ENCODE measurements at places on chromosomes 7 and 10. TPM values are rescaled to one million over a fixed set of nuclear protein-coding genes. Genes with fewer than 3 reads are reported as not detected.

GRCh38 chr7:2093843-2094220, 138.9 kb downstream of the MAD1L1 start:
- H3K27ac ChIP-seq = no peak overlapping the region
- H3K4me3 ChIP-seq = no peak overlapping the region
- peaks cover 3% of the 10 kb centered on the region for H3K36me3 ChIP-seq
- peaks cover 17% of the 10 kb centered on the region for H3K4me1 ChIP-seq

GRCh38 chr7:84637568-84638338, 443.2 kb upstream of the SEMA3A start:
- H3K4me3 ChIP-seq = no peak overlapping the region
- H3K4me1 ChIP-seq = no peaks in the 10 kb centered on the region
- H3K27ac ChIP-seq = no peak overlapping the region
- no peaks in the 10 kb centered on the region for H3K36me3 ChIP-seq
- H3K27me3 ChIP-seq = no peaks in the 10 kb centered on the region

GRCh38 chr10:101052285-101052684, 9.5 kb upstream of the KAZALD1 start:
- DNase-seq = no peak
- peaks cover 12% of the 10 kb centered on the region for H3K27me3 ChIP-seq

- no peaks in the 10 kb centered on the region for H3K27me3 ChIP-seq
- no peak overlapping the region for H3K27ac ChIP-seq
- no peak overlapping the region for H3K4me3 ChIP-seq
- no peaks in the 10 kb centered on the region for H3K4me1 ChIP-seq
- no peaks in the 10 kb centered on the region for H3K36me3 ChIP-seq
Observed at GRCh38 chr7:95421847-95422444, 12.9 kb downstream of the PON2 start.

DNA sequence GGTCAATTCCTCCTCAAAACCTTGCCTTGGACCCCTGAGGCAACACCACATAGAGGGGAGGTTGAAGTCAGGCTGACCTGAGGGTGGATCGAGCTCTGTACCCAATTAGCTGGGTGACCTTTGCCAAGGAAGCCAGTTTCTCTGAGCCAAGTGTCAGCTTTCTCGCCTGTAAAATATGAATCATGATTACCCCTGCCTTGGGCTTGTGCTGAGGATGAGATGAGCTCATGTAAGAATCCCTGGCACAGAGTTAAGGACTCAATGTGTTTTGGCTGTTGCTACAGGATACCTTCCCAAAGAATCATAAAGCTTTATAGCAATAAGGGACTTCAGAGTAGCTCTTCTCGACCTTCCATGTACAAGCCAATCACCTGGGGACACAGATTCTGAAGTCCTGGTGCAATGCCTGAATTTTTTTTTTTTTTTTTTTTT, 43.5 kb upstream of the CACUL1 start:
- H3K27ac ChIP-seq = no peak overlapping the region
- H3K27me3 ChIP-seq = no peaks in the 10 kb centered on the region
- no peaks in the 10 kb centered on the region for H3K4me1 ChIP-seq
- no peak overlapping the region for H3K4me3 ChIP-seq
- no peak for DNase-seq

GRCh38 chr10:44576702-44577191, 191.8 kb upstream of the CXCL12 start:
- H3K4me3 ChIP-seq = no peak overlapping the region
- H3K27ac ChIP-seq = peak overlapping the region; percentile 90
- no peaks in the 10 kb centered on the region for H3K36me3 ChIP-seq
- no peak for DNase-seq

DNA sequence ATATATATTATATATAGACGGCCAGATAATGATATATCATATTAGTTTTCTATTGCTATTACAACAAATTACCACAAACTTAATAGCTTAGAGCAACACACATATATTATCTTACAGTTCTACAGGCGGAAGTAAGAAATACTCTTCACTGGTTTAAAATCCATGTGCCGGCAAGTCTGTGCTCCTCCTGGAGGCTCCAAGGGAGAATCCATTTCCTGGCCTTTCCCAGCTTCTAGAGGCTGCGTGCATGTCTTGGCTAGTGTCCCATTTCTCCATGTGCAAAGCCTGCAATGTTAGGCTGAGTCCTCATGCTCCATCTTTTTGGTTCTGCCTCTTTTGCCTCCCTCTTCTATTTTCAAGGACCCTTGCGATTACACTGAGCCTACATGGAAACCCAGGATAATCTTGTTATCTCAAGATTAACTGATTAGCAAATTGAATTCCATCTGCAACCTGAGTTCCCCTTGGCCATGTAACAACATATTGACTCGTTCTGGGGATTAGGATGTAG, 23.9 kb upstream of the PNLIPRP3 start:
- H3K27me3 ChIP-seq = no peaks in the 10 kb centered on the region
- no peak for DNase-seq

The TDRD1 gene
- total RNA-seq = 0.37 TPM

The ASZ1 gene
- not detected for total RNA-seq

The ZNF32 gene
- total RNA-seq = 27.7 TPM

The TWIST1 gene
- total RNA-seq = 0.16 TPM

The PAX2 gene
- total RNA-seq = not detected

The C10orf105 gene
- total RNA-seq = 0.16 TPM

The SHH gene
- total RNA-seq = not detected

The TEX36 gene
- total RNA-seq = not detected

The CLEC2L gene
- not detected for total RNA-seq

All from T-cell (primary cell).